ENCODE measurements at places on chromosomes 6 and 20.

GRCh38 chr6:161434921-161435747 lies 161.3 kb upstream of the AGPAT4 start:
- no peak for DNase-seq

GRCh38 chr6:119012521-119012920 lies 65.9 kb downstream of the FAM184A start:
- no peak for DNase-seq

DNA sequence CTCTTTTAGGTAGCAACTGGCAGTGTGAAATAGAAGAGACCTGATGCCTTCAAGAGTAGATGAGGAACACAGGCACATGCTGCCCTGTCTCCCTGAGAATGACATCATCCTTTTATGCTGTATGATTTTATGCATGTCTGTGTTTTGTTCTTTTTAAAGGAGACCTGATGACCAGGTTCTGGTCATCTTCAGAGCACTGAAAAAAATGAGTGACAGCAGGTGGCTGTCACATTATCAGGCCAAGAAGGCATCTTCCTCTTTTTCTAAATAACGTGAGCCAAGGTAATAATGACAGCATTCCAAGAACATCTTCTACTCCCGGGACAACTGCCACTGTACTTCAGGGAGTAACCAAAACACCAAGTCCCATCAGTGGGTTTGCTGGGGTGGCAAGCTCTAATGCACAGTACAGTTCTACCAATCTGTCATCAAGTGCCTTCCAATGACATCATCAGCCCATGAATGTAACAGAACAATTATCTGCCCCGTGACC lies 28.9 kb downstream of the CNKSR3 start:
- DNase-seq, result no peak

DNA sequence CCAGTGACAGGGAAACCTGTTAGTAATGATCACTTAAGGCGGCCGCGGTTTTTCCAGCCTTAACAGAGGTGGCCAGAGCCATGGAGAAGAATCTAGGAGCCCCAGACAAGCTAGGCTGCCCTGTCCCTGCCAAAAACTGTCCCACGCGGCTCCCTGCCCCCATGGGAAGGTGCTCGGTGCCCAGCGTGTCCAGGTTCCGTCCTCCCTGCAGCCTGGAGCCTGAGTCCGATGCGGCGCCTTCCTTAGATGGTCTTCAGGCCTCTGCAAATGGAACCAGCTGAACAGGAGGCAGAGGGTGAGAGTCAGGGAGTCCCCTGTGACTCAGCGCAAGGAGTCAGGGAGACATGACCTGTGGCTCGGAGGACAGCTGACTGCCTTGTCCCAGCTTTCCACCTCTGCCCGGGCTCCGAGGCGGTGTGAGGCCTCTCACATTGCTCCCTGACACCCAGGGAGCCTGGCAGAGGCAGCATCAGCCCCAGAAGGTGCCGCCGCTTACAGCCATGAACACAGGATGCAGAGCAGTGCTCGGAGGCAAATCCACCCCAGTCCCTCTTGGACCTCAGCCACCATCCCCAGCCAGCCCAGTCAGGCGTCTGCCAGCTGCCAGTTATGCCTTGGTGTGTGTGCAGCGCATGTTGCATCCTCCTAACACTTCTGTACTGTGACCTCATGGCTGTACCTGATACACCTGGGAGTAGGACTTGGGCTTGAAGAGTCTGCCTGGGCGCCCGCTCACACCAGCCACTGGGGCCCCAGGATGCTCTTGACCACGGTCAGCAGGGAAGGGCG lies 377.7 kb downstream of the CDH4 start:
- DNase-seq, result no peak

DNA sequence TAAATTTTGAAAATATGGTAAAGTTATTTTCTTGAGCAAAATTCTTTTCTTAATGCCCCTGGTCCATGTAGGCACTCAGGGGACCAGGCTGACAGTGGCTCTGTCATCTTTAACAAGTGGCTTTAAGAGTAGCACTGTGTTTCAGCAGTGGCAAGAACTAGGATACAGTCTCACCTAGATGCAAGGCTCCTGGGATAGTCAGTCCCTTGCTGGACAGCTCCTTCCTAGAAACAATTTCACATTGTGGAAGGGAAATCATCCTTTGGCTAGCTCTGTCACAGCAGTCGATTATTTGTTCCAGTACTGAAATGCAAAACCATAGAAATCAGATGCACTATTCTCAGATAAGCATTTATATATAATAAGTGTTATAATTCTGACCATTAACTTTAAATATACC lies 175.4 kb upstream of the KCNQ5 start:
- no peak for DNase-seq

GRCh38 chr6:125095580-125096301 lies 57.8 kb upstream of the TPD52L1 start:
- no peak for DNase-seq

GRCh38 chr20:35503841-35504561 lies 25.5 kb downstream of the C20orf173 start:
- no peak for DNase-seq

DNA sequence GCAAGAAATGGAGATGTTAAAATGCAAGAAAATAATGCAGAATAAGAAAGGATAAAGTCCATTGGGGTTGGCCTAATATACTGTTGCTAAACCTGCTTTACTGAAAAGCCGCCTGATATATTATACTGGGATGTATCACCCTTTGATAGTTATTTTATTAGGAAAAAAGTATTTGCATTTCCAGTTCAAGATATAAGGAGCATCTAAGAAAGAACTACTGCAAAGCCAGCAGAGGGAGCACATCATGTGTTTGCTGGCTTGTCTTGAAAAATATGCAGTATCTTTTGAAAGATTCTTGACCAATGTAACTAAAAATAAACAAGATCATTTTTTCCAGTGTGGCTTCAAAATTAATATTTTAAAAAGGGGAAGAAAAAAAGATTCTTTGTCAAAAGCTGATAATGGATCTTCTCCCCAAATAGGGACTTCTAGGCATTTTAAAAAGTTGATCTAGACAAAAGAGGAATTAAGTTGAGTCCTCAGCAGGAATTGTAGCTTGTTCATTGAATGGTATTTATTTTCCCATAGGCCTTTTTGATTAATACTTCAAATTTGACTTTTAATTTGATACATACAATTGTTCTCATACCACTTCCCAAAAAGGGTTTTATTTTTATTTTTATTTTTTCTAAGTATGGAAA lies 214.9 kb downstream of the ZFAND3 start:
- no peak for DNase-seq

DNA sequence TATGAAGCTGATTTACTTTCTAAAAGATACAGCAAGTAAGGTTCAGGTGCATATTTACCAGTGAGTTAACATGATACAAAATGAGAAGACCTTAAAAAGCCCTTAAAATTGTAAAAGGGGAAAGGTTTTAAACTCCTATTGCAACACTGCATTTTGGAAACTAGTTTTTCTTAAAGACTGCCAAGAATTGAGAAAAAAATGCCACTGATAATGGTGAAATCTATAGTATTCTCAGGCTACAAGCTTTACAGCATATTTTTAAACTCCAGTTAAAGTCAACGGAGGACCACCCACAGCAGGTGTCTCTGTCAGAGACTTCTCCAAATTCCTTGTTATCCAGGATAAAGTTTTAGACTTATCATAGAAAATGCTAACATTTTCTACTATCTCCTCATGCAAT lies 53.6 kb downstream of the ELOVL5 start:
- DNase-seq, result no peak

- no peak for DNase-seq
These were observed 10.4 kb downstream of the DEFB129 start for GRCh38 chr20:237489-237888.

DNA sequence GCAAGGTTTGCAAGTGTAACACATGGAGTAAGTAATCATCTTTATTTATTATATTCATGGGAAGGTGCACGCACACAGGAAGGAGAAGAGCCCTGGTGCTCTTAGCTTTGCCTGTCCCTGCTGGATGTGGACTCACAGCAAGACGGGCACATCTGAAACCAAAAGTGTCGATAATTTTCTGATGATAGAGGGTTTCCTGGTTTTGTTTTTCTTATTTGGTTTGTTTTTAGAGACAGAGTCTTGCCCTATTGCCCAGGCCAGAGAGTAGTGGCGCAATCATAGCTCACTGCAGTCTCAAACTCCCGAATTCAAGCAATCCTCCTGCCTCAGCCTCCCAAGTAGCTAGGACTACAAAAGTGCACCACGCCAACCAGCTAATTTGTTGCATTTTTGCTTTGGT lies 7.8 kb upstream of the KHDC1L start:
- no peak for DNase-seq

GRCh38 chr6:32796848-32797776 lies 19.7 kb downstream of the HLA-DOB start:
- peak; percentile 97 for DNase-seq

DNA sequence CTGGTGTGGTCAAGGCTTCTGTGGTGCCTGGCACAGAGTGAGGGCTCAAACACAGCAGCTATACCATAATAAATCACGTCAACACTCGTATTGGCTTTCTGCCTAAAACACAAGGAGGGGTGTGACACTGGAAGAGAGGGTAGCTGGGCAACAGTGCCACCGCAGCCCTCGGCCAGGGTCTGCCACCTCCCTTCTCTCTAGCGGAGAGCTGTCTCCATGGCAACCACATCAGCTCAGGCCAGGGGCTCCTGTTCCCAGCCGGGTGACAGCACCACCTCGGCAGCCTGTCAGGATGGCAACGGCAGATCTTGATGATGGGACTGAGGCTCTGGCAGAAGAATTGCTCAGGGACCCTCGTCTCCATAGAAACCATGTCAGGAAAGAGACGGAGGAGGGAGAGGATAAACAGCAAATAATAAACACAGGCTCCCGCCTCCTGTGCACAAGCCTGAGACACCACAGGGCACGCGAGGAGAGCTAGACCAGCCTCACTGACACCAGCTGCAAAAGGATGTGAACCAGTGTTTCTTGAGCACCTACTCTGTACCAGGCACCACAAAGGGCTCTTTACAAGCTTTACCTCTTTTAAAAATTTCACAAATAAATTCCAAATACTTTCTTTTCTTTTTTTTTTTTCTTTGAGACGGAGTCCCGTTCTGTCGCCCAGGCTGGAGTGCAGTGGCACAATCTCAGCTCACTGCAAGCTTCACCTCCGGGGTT lies 50.4 kb upstream of the TLDC2 start:
- DNase-seq, result no peak

- DNase-seq, result no peak
These were observed 144.3 kb downstream of the DOK5 start for GRCh38 chr20:54619682-54620081.

DNA sequence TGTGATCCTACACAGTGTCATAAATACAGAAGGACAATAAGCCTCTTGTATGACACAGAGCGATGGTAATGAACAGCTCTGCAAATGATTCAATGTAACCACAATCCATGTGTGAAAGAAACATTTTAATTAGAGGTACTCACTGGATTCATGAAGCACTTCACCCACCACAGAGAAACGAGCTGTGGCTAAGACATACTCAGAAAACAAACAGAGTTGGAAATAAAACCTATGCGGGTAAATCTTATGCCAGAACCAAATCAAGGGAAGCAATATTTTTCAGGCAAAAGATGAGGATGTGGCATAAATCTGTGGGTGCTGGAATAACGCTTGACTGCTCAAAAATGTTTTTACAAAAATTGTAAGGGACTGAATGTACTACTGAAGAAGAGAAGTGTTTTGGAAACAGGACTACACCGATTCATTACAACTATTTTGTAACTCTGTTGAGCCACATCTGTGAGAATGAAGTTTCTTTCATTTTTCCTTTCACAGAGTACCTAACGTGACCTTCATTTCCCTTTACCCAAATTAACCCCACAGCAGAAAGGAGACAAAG lies 112.1 kb downstream of the WDR27 start:
- no peak for DNase-seq

GRCh38 chr6:165863801-165864200 lies 200.8 kb upstream of the PDE10A start:
- DNase-seq, result no peak

GRCh38 chr6:110180228-110181008 lies at the start of gene CDC40:
Gene CDC40, plus strand, starts transcription at chr6:110180427. Its CDS starts 18 bp downstream, at chr6:110180445.
- peak; percentile 66 for DNase-seq

- DNase-seq, result no peak
These were observed 9.7 kb downstream of the HECA start for GRCh38 chr6:139144490-139145085.

DNA sequence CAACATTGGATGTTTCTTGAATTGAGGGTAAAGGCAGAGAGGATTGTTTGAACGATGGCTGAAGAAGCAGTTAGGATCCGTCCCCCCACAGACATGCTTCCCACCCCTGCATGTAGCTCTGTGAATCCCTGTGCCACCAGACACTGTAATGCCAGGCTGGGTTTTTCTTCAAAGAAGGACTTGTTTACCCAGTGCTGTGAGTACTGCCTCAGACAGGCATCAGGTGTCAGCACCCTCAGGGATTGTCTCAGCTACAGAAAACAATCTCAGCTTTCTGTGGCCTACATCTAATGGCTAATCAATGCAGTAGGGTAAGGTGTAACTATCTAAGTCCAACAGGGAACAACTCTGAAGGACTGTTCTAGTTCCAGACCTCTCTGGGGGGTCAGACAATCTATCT lies 853.0 kb upstream of the EPHA7 start:
- DNase-seq, result no peak

- DNase-seq, result no peak
These were observed 2.9 kb upstream of the SOD2 start for GRCh38 chr6:159695984-159696383.

GRCh38 chr6:38715016-38715689 lies at the start of gene DNAH8:
Gene DNAH8, plus strand, starts transcription at chr6:38715311. Its CDS starts 7,499 bp downstream, at chr6:38722810.
- peak; percentile 49 for DNase-seq

DNA sequence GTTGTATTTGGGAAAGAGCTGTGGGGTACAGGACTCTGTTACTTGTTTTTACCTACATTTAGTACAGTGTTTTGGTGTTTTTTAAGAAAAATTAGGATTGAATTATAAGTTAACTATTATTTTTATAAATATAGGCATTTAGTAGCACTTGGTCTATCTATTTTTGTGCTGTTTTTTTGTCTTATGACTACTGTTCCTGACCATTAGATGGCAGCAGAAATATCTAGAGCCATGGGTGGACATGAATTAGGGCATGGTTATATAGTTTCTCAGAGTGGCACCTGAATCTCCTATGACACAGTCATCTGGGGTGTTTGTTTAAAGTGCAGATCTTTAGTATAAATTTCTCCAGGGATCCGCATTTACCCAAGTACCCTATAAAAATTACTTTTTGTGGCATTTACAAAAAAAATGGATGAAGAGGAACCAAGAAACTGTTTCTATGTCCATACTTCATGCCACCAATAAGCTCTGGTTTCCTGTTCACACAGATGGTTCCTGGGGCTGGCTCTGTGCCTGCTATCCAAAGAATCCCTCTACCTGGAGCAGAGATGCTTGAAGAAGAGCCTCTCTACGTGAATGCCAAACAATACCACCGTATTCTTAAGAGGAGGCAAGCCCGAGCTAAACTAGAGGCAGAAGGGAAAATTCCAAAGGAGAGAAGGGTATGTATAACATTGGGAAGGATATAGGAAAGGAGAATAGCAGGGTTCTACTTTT lies 19.8 kb downstream of the NFYA start:
- DNase-seq, result no peak

GRCh38 chr20:25081065-25081729 lies 744 bp downstream of the VSX1 start:
- no peak for DNase-seq

Data from H1 (cell line).